ENCODE measurements at places on chromosomes 13 and 19. TPM values are rescaled to one million over a fixed set of nuclear protein-coding genes. Genes with fewer than 3 reads are reported as not detected.

ZNF528 gene
- polyA plus RNA-seq: 52.0 TPM

ZNF69 gene
- polyA plus RNA-seq: 19.5 TPM

ZNF506 gene
- 36.0 TPM for polyA plus RNA-seq

POLR1D gene
- polyA plus RNA-seq: 114 TPM

TMPRSS9 gene
- polyA plus RNA-seq: 0.49 TPM
